Renal cortex interstitium (tissue), 15 donors: ENCODE measurements at places on chromosomes 3 and 15. TPM values are rescaled to one million over a fixed set of nuclear protein-coding genes. Genes with fewer than 3 reads are reported as not detected.

DNA sequence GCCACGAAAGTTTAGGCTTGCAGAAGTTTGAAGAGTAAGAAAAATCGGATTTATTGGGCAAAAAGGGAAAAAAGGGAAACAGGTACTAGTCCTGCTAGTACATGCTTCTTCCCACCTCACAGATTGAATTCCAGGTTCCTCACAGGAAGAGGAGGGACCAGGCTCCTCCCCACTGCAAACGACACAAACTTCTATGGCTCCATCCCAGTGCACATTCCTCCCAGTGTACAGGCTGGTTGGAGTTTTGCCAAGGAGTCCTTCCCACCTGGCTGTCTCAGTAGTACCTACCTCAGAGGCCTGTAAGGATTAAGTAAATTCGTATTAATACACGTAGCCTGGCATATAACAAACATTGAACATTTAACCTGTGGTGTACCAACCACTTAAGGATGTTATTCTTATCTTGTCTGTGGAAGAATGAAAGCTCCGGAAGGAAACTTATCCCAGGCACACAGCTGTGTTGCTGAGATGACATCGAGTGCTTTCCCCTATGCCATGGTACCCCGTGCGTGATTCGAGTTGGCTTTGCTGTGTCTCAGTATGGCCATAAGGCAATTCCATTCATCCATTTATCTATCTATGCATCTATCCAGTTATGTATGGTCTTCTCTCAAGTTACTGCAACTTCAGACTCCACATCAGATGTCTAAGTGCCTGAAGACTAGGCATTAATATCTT is 294.3 kb downstream of the LRTM1 start:
- DNase-seq = no peak

GRCh38 chr3:193572426-193572908 is 17.8 kb upstream of the ATP13A4 start:
- no peak for DNase-seq

- DNase-seq = no peak
Measured at GRCh38 chr15:98493966-98494511, 154.3 kb upstream of the IGF1R start.

DNA sequence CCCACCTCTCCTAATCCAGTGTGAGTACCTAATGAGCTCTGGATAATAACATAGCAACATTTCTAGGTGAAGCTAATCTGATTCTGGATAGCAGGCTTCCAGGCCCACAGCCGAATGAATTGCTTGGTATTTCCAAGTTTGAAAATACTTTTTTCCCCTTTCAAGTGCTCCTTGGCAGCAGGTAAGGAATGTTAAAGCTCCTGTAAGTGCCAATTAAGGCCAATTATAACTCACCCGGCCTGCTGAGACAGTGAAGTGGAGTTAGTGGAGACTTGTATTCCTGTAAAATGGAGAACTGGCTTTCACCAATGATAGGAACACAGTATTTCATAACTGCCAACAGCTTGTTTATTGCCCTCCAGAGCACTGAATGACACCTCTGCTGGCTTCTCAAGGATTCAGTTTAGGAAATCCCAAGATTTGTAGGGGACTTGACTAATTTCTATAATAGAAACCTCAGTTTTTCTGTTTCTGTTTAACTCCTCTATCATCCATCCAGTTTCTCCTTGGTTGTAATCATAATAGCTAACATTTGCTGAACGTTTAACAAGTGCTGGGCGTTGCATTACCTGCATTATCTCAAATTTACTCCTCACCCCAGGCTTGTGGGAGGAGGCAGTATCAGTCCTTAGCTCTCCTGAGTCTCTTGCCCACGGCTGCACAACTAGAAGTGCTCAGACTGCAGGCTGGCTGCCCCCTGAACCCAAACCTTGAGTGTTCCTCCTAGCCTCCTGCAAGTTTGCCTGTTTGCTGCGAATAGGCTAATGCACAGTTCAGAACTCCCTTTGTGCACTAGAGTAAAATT is 52.7 kb upstream of the SCAANT1 start:
- DNase-seq = no peak

GRCh38 chr3:156776031-156776430 is 50.1 kb upstream of the LEKR1 start:
- no peak for DNase-seq

DNA sequence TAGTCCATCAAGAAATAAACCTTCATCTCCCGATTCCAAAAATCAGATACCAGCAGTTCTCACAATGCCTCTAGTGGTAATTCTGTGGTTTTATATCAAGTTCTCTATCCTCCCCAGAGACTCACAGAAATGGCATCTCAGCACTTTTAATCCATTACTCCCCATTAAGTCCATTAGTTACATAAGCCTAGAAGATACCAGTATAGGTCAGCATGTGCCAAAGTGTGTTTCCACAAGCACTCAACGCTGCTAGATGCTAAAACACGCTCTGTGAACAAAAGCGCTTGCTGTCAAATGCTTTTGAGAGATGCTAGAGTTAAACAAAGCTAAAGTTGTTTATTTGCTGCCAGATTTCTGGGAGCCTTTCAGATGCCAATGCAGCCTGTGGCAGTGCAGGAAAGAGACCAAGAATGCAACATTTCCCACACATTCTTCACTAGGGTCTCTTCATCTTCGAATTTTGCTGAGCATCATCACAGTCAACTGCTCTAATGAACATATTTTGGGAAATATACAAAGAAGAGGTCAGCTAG is 918.8 kb upstream of the CFAP20DC start:
- no peak for DNase-seq

GRCh38 chr3:31176045-31176444 is 281.6 kb upstream of the GADL1 start:
- DNase-seq = no peak

DNA sequence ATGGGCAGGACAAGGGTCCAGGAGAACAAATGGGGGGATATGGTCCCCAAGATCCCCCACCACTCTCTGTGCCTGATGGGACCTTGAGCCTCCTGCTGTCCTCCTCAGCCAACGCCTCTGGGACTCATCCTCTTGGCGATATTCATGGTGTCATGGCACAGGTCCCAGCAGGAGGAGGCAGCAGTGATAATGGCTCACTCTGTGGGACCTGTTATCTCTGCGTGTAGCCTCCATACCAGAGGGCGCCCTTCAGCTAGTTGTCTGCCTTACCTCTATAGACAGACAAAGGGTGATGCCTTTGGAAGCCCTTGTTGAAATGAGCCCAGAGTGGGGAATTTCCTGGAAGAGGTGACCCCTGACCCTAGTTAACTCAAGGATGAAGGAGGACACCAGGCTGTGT is 7.4 kb downstream of the ZBTB47 start:
- no peak for DNase-seq

- DNase-seq = no peak
Measured at GRCh38 chr3:45895686-45896468, 9.5 kb downstream of the CCR9 start.

DNA sequence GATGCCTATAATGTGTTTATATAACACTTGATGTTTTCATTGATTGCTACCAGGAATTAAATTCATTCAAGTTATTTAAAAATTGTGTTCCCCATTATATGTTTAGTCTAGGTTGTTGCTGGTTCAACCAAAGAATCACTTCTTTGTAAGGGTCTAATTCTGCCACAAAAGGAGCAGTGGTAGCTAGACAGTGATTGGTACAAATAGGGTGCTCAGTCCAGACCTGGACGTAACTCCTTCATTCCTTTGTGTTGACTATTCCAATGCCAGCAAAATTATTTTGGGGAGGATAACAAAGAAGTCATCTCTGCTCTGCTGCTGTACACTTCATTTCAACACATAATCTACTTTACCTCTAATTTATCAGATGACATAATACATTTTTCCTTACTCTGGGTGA is 1.2 kb downstream of the CHMP2B start:
- DNase-seq = no peak

DNA sequence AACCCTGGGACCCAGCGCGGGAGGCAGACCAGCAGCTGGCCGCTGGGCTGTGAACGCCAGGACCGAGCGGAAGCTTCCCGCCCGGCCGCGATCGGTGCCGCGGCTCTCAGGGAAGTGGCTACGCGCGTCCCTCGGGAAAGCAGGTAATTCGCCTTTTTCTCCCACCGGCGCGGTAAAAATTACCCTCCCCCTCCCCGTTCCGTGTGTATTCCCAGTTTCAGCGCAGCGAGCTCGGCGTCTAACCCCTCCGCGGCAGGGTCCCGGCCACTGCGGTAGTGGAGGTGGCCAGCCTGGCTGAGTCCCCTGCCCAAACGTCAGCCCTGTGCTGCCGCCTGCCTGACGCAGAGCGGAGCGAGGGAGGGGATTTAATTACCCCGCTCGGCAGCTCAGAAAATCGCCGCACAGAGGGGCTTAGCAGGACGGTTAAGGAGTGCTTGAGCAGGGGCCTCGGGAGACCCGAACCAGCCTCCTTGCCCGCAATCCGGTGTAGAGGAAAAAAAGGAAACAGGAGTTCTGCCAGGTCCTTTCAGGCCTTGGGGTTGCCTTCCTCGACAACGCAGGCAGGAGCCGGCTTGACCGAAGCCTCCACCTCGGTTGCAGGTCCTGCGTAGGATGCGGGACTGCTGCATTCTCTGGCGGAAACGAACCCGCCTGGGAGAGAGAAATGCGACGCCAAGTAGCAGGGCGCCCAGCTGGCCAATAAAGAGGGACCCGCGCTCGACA is 2.9 kb downstream of the GATA2 start:
- DNase-seq = no peak

- DNase-seq = peak; percentile 66
Measured at GRCh38 chr3:13655061-13655913, 106.4 kb downstream of the FBLN2 start.

DNA sequence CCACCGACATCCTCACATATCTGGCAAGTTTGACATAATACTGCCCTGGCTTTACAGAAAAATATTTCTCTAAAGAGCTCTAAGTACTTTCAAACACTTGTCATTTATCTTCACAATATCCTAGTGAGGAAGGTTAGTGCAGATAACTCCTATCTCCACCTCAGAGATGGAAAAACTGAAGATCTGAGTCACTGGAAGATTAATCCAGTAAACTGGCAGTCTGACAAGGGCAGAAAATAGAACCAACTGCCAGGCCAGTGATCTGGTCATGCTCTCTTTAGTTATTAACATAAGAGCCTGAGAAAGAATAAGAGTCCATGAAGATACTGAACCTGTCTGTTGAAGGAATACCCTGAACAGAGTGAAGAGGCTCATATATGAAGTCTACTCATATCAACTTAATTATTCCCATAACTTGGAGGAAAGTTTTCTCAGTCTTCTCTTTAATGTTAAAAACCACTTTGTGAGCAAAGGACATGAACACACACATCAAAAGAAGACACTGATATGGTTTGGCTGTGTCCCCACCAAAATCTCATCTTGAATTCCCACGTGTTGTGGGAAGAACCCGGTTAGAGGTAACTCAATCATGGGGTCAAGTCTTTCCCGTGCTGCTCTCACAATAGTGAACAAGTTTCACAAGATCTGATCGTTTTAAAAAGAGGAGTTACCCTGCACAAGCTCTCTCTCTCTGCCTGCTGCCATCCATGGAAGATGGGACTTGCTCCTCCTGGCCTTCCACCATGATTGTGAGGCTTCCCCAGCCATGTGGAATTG is 61.4 kb downstream of the GOLIM4 start:
- no peak for DNase-seq

- DNase-seq = peak; percentile 13
Measured at GRCh38 chr3:153026026-153026425, 136.0 kb upstream of the RAP2B start.

DNA sequence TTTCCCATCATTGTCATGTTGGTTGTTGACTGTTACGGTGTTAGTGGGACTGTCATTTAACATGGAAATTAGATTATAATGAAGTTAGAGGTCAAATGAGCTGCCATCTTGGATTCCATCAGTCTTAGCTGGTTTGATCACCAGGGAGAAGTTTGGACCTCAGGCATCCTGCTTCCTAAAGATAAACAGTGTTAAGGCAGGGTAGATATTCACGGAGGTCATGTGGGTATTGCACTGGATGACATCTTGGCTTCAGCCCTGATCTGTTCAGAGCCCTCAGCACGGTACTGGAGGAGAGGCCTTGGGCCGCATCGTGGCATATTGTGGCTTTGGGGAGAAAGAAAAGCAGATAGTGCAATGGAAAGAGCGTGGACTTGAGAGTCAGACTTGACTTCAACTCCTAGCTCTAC is 11.1 kb upstream of the MUC20 start:
- no peak for DNase-seq

The SH3GL3 gene
- 12.9 TPM for polyA plus RNA-seq

The MAGEL2 gene
- polyA plus RNA-seq = 4.2 TPM

The LRRIQ4 gene
- polyA plus RNA-seq = 0.13 TPM

The CHRM5 gene
- 0.10 TPM for polyA plus RNA-seq

The SEMA3F gene
- 63.1 TPM for polyA plus RNA-seq

The CFAP100 gene
- 1.1 TPM for polyA plus RNA-seq

The LRRC2 gene
- 2.4 TPM for polyA plus RNA-seq

The GXYLT2 gene
- polyA plus RNA-seq = 13.9 TPM

The FSTL1 gene
- 605 TPM for polyA plus RNA-seq

The DAZL gene
- not detected for polyA plus RNA-seq
